ENCODE measurements at places on chromosomes 4 and X.

- no peak for DNase-seq
These were observed 73.7 kb upstream of the GUCY1A1 start for GRCh38 chr4:155592938-155593297.

DNA sequence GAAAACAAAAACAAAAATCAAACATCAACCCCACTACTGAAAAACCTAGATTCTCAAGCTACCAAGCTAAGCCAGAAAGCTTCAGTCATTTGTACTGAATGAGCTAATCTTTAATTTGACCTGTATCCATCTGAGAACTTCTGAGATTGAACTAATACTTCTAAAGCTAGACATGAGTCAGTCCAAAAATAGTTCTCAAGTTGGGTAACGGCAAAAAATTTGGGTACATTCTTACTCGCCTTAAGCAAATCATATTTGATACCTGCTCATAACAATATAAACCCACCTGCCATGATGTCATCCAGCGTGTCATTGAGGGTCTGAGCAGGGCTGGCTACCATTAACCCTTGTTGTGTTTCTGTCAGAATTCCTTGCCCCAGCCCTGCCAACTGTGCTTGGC is 69.7 kb upstream of the COX18 start:
- DNase-seq, result no peak

- peak; percentile 53 for DNase-seq
These were observed 13.8 kb downstream of the TLR10 start for GRCh38 chr4:38768968-38769394.

DNA sequence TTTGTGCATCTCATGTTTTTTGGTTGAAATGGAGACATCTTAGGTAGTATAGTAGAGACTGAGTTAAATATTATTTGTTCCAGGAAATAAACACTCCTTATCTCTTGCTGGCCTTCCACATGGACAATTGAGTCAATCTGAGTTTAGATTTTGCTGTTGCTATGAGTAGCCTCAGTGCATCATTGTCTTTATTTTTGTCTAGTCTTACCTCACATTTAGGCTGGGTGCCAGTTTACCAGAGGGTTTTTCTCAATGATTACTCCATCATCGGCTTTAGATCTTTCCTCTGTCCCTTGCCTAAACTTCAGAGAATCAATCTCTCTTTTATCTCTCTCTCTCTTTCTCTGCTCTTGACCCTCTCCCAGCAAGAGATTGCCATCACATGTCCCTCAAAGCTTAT is 73.6 kb downstream of the GABRB1 start:
- no peak for DNase-seq

DNA sequence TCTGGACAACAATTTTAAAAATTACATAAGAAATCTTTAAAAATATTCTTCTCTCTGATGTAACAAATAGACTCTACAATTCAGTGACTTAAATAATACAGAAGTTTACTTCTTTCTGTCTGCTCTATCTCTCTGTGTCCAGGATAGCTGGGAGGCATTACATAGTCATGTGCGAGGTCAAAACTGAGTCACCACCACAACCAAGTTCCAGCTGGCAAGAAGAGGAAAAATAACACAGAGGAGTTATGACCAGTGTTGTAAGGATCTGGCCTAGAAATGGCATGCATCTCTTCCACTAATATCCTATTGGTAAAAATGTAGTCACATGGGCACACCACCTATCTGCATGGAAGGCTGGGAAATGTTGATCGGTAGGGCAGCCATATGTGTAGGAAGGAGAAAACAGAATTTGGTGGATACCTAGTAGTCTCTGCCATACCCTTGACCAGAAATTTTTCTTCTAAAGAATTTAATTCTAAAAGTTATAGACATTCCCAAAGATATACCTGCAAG is 39.4 kb upstream of the WDFY3 start:
- peak; percentile 69 for DNase-seq

GRCh38 chr4:99968330-99968729 is 18.3 kb upstream of the H2AZ1 start:
- DNase-seq, result peak; percentile 81

DNA sequence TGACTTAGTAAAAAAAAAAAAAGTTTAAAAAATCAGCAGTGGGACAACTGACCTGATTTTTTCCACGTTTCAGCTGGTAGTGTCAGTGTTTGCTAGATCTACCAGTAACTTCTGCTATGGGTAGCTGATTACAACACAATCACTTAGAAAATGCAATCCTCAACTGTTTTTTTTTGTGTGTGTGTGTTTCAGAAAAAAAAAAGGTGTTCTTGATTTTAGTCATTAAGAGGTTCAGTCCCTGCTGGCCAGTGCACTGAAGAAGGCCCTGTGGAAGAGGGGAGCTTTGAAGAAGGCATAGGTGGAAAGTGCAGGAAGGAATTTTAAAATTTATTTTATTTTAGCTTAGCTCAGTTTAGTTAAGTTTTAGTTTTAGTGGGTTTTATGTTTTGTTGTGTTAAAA is 46.9 kb downstream of the SH2D1A start:
- DNase-seq, result no peak

- no peak for DNase-seq
These were observed 103.5 kb upstream of the PLAC1 start for GRCh38 chrX:134761788-134762187.

GRCh38 chr4:183149616-183150539 is 50.8 kb downstream of the WWC2 start:
- no peak for DNase-seq

DNA sequence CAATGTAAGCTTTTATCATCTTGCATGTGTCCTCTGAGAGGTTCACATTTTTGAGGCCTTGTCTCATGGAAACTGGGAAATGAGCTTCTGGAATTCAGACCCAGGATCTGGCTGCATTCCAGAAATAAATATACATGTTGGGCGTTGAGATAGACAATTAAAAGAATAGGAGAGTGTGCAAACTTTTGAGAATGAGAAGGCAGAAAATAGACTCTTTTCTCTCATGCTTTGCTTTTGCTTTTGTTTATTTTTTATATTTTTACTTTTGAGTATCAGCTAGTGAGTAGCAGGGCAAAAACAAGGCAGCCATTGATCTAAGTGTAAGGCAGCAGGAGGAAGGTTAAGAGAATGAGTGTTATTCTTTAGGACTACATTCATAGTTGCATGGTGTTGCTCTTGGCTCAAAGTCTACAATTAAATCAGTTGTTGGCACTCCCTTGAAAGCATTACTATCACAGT is 12.4 kb downstream of the SHROOM3 start:
- DNase-seq, result peak; percentile 71

- no peak for DNase-seq
These were observed 190.7 kb upstream of the BMP3 start for GRCh38 chr4:80839792-80840191.

- no peak for DNase-seq
These were observed 115.3 kb upstream of the ARX start for GRCh38 chrX:25131055-25131454.

GRCh38 chrX:149259241-149259640 is 245.9 kb downstream of the IDS start:
- DNase-seq, result peak; percentile 29

DNA sequence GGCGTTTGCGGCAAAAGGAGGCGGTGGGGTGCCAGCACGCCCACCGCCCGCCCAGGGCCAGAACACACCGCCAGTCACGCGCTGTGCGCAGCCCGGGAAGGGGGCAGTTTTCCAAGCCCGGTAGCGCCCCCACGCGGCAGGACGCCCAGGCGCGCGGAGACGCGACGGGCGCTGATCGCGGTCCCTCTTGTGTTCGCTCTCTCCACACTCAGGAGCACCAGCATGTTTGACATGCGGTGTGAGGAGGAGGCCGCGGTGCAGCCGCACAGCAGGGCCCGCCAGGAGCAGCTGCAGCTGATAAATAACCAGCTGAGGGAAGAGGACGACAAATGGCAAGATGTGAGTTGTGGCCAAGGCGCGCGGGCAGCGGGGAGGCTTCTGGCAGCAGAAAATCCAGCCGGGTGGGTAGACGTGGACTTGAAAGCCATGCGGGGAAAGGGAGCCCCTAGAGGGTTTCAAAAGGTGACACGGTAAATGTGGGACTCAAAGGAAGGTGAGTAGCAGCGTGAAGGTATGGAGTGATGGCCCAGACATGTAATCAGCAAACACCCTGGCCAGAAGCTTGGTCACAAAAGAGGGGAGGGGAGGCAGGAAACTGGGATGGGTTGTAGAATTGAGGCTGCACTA is 104.1 kb downstream of the PHOX2B start:
- DNase-seq, result peak; percentile 46

GRCh38 chr4:102139132-102139573 is 206.1 kb downstream of the SLC39A8 start:
- DNase-seq, result peak; percentile 50

DNA sequence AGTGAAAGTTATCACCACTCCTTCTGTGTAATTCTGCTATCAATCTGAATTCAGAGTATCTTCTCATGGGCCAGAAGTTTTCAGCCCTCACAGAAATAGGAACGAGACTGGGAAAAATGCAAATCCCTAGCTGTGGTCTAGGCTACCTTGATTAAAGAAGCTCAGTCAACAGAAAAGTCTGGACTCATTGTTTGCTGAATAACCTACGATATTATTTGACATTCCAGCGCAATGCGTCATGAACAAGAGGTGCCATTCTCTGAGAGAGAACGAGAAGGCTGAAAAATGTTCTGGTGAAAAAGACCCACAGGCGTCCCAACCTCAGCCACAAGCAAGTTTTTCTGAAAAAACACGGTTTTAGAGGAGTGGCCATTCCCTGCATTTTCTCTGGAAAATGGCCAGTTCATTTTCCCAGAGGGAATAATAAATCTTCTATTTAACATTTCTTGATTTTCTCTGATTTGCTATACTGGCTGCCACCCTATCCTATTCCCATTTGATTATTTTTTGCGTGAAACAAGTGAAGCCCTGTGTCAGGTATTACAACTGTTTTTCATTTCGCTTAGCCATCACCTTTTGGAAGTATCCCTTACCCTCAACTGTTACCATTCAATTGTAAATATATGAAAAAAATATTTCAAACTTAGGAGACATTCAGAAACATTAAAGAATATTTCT is 1117.6 kb upstream of the PRKX start:
- no peak for DNase-seq

GRCh38 chrX:15911734-15912550 is 57.3 kb upstream of the AP1S2 start:
- DNase-seq, result peak; percentile 2

DNA sequence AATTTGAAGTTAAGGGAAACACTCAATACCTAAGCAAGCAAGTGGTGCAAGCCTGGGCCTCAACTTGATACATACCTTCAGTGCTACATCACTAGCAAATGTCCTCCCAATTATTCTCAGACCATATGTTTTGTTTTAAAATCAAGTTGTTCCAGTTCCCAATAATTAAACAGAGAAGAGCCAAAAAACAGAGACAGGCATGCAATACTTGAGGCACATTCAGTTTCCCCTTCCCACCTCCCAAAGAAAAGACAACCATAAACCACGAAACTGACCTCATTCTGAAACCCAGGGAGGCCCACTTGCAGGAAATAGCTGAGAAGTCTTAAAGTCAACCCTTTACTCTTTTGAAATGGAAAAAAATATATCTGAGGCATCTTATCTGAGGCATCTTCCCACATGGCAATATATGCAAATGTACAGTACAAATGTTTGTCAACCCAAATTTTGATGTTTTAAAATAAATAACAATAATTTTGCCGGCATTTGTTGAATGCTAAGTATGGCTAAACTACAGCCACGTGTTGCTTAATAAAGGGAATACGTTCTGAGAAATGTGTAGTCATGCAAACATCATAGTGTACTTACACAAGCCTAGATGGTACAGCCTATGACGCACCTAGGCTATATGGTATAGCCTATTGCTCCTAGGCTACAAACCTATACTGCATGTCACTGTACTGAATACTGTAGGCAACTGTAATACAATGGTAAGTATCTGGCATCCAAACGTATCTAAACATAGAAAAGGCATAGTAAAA is 147.5 kb downstream of the TSPAN5 start:
- DNase-seq, result peak; percentile 98

GRCh38 chr4:26715636-26716242 is 131.9 kb downstream of the TBC1D19 start:
- no peak for DNase-seq

- DNase-seq, result peak; percentile 89
These were observed 32.3 kb downstream of the ADGRA3 start for GRCh38 chr4:22483551-22483981.

DNA sequence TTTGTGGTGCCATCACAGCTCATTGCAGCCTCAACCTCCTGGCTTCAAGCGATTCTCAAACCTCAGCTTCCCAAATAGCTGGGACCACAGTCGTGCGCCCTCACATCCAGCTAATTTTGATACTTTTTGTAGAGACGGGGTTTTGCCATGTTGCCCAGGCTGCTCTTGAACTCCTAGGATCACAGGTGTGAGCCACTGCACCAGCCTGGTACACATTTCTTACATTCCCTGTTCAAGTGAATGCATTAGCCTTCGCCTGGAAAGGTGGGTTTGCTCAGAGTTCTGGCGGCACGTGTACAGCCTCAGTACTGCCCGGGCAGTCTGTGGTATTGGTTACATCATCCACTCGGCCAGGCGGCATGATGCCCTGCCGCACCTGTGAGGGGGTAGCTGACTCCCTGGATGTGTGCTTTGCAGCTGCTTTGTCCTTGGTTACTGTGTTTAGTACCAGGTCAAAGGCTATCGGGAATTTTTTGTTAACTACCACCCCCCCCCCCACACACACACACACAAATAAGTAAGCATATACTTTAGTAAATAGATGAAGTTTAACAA is 57.1 kb downstream of the TNIP2 start:
- DNase-seq, result no peak

DNA sequence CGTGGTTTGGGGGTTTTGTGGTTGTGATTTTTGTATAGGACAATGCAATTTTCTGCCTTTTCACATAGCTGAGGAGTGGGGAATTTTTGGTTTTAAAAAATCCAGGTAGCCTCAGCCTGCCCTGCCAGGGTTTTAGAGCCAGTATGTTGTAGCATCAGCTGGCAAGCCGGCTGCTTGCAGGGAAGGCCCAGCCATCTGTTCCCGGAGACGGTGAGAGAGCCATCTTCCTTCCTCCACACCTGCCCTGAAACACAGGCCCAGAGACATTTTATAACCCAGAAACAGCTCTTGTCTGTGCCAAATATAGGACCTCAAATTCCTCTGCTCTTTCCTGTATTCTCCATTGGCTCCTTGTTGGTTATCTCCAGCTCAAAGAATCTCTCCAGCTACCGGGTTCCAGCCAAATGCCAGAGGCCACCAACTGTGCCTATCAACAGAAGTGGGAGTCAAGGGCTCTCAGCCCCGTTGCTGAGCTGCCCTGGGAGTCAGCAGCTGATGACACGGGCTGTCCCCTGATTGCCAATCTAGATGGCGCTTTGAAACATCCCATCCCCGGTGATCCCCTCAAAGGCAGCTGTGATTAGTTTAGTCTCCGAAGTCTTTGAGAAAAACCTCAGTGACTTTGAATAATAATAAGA is 595.2 kb downstream of the MID1IP1 start:
- DNase-seq, result no peak

DNA sequence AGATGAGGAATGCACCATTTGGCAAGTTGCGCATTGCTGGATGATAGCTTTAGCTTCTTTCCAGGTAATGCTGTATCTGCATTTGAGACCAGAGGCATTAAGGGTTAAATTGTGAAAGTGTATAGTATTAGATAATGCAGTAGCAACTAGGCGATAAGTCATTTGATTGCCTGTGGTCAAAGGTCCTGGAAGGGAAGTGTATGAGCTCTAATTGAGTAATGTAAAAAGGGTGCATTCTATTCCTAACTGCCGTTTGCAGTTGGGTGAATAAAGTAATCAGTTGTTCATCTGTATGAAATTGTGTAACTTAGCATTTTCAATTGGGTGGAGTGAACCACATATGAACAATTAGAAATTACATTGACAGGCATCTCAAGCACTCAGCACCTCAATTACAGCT is 54.5 kb upstream of the WDR1 start:
- no peak for DNase-seq

GRCh38 chr4:25656031-25656430 is 380 bp downstream of the SLC34A2 start:
- DNase-seq, result no peak

All from fibroblast of skin of abdomen (primary cell).